ENCODE measurements at places on chromosomes 5 and 9.

DNA sequence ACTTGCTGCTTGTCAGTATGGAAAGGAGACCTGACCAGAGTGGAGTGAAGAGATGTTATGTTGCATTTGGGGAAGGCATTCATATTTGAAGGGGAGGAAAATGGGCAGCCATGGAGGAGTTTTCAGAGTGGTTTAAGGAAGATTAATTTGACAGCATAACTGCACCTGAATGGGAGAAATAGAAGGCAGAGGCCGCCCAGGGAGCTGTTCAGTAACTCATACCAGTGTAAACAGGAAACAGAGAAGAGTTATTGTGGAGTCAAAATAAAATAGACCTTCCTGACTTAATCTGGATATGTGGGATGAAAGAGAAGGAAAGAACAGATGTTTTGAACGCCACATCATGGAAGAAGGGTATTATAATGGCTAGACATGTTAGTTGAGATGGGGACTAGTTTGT, 13.4 kb downstream of the SLC44A1 start:
- DNase-seq = no peak

DNA sequence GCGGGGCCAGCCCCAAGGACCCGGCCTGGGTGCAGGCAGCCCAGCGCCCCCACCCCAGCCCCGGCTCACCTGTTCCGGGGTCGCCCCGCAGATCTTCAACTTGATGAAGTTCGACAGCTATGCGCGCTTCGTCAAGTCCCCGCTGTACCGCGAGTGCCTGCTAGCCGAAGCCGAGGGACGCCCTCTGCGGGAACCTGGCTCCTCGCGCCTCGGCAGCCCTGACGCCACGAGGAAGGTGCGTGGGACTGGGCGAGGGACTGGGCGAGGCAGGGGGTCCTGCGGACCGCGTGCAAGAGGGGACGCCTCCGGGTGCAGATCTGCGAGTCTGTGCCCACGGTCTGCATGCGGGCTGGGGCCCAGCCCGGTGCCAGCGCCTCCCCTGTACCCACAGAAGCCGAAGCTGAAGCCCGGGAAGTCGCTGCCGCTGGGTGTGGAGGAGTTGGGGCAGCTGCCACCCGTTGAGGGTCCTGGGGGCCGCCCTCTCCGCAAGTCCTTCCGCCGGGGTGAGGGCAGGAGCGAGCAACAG, 9.7 kb downstream of the RGS14 start:
- no peak for DNase-seq

- no peak for DNase-seq
These were observed 7.5 kb downstream of the CTSL start for GRCh38 chr9:87733273-87734052.

- DNase-seq = no peak
These were observed 64.9 kb downstream of the DTWD2 start for GRCh38 chr5:118923295-118924005.

- no peak for DNase-seq
These were observed 41.3 kb upstream of the S1PR3 start for GRCh38 chr9:88949961-88950340.

- no peak for DNase-seq
These were observed 33.5 kb upstream of the HOMER1 start for GRCh38 chr5:79547429-79547822.

DNA sequence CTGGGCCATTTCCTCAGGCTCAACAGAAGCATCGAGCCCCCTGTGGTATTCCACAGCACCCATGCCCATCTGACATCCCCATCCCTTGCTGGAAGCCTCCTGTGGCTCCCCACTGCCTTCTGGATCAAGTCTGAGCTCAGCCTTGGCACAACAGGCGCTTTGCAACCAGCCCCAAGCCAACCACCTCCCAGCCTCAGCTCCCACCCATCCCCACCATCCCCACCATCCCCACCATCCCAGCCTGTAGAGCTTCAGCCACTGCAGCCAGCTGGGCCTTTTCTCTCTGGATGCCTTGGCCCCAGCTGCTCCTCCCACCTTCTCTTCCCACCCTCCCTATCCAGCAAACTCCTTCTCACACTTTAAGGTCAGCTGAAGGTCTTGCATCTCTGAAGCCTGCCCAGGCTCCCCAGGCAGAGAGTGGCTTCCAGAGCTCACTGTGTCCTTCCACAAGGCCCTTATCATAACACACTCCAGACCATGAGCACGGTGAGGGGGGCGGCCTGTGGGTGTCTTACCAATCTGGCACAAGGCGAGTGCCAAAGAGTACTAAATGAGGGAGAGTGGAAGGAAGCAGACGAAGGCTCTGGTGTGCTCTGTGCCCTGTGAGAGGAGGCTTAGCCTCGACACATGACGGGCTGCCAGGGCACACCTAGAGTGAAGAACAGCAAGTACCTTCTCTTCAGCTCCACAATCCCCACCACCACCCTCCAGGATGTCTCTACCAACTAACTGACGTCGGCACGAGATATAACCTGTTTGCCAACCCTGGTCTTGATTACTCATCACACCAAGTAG, 6.5 kb downstream of the HIGD2A start:
- no peak for DNase-seq

- no peak for DNase-seq
These were observed 362.4 kb downstream of the CDH18 start for GRCh38 chr5:19625562-19625961.

DNA sequence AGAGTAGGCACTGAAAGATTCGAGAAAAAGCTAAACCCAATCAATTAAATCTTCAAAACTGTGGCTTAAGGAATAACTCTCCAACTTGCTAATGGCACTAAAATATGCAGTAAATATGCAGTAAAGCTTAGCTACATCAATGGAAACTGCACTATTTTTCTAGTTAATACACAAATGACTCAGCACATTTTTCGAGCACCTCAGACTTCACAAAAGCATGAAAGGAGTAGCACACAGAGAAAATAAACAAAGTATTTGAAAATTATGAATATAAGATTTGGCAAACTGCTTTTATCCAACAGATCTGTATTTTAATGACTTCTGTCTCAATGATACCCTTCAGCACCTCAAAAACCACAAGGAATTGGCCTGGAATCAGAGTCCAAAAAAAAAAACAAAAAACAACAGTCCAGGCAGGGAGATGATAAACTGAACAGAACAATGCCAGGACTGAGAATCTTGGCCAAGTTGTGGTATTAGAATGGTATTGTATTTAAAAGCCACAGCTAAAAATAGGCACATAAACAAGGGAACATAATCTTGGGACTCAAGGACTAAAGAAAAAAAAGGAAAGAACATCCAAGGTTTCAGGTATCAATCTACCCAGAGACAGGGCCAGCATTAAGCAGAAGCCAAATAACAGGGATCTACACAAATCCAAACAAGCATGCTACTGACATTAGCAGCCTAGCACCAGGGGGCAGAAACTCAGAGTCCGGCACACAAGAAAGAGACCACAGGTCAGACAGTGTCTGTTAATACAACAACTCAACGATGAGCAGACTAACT, 21.4 kb downstream of the TMEM245 start:
- DNase-seq = no peak

DNA sequence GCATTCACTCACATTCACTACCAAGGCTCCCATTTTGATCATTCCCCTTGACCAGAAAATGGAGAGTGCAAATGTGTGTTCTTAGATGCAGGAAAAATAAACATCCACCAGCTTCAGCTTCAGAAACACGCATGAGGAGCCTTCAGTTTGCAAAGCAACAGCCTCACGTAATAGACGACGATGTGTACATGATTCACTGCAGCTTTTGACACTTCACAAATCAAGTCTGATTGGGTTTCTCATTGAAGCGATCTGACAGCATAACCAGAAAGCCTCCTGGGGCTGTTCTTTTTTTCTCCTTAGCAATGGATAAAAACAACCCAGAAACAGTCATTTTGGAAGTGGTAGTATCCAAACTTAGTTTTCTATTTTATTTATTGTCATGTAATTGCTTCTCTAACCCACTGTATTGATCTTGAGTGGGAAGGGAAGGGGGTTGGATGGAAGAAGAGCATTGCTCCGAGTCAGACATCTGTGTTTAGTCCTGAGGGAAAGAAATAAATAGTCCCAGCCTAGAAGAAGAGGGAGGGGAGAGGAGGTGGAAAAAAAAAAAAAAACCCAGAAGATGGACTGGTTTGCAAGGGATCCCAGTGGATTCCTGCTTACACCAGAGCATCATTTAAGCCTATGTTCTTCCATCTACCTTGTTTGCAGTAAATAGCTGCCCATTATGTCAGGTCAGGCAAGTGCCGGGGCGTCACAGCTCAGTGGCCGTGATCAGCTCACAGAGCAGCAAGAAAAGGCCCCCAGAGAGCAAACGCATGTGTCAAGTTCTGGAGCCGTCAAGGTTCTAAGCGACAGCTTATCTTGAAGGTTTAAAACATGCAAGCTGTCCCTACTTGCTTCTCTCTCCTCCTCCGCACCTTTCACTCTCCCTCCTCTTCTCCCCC, 190.2 kb upstream of the SNX2 start:
- no peak for DNase-seq

DNA sequence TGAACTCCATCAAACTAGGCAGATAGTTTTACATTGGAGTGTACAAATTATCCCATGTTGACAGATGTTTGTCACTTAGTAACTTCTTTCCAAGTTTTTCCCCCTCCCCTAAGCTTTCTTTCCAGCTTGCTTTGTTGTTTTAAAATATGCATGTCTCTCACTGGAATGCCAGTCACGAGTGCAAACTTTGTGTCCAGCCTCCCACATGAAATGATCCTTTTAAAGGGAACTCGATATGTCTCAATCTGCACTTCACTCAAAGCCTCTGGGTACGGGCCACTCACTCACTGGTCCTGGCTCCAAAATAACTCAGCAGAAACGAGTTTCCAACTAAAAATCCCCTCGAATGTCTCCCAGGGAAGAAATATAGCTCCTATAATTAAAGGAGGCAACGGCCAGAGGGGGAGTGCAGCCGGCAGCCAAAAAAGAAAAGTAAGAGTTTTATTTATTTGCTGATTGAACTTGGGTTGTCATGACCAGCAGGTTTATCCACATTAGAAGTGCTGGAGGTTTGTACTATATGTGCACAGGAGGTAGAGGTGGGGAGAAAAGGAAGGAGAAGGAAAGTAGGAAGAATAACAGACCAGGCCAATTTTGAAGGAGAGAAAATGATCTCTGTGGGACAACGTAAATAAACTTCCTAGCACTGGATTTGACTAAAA, 17.5 kb downstream of the NR2F1 start:
- no peak for DNase-seq

DNA sequence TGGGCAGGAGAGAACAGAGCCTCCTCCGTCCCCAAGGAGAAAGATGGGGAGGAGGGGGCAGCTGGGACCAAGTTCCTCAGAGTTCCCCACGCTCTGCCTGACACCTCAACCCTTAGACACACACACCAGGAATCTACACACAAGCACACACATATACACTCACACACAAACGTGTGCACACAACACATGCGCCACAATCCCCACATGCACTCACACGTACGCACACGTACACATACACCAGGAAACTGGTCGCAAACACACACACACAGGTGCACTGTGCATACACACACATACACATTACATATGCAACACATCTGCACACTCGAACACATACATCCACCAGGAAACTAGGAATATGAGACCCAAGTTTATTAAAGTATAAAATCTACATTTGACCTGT, 50.4 kb downstream of the ROR2 start:
- DNase-seq = no peak

- DNase-seq = no peak
These were observed 475.5 kb downstream of the CETN3 start for GRCh38 chr5:89934069-89934468.

GRCh38 chr9:128936171-128936865, 11.1 kb downstream of the DOLK start:
- DNase-seq = no peak

DNA sequence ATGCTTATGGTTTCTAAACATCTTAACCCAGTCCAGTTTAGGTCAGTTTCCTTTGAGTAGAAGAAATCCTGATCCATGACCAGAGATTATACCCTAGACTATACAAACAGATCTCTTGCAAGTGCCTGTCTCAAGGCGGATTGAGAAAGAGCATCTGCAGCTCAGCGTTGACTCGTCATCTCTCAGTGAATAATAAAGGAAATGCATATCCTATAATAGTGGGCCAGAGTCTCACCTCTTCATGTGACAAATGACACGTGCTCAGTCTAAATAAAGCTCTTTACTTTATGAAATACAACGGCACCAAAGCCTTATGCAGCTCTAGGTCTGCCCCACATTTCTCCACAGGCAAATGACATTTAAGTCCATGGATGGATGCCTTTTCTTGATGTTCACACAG, 179.4 kb upstream of the NR3C1 start:
- no peak for DNase-seq

DNA sequence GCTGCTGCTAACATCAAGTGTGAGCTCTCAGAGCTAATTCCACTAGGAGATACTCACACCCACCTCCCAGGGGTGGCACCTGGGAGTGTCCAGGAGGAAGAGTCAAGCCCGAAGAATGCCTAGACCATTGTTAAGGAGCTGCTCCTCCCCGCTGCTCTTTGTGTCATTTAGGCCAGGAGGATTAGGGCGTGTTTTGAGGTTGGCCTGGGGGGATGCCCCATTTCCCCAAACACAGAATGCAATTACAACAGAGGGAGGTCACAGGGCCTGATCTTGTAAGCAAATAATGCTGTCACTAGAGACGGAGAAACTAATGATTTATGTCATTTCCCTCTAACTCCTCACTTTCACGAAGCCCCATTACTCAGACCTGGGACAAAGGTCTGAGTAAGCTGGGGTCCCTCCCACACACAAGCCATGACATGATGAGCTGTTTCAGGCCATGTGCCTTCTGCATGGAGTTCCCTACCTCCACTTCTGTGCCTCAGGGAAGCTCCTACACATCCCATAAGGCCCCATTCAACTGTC, 312.5 kb downstream of the ACTL7B start:
- DNase-seq = peak; percentile 90

Data from H54 (cell line).